Skin of body (tissue), 3 donors: ENCODE measurements at places on chromosomes 16 and 17. TPM values are rescaled to one million over a fixed set of nuclear protein-coding genes. Genes with fewer than 3 reads are reported as not detected.

GRCh38 chr17:81332118-81332834, 37.2 kb upstream of the SLC38A10 start:
- no peak for DNase-seq

Gene PHOSPHO1
- total RNA-seq: 12.7 TPM

GRCh38 chr17:80822700-80823410, 168.8 kb upstream of the CHMP6 start:
- DNase-seq: no peak

DNA sequence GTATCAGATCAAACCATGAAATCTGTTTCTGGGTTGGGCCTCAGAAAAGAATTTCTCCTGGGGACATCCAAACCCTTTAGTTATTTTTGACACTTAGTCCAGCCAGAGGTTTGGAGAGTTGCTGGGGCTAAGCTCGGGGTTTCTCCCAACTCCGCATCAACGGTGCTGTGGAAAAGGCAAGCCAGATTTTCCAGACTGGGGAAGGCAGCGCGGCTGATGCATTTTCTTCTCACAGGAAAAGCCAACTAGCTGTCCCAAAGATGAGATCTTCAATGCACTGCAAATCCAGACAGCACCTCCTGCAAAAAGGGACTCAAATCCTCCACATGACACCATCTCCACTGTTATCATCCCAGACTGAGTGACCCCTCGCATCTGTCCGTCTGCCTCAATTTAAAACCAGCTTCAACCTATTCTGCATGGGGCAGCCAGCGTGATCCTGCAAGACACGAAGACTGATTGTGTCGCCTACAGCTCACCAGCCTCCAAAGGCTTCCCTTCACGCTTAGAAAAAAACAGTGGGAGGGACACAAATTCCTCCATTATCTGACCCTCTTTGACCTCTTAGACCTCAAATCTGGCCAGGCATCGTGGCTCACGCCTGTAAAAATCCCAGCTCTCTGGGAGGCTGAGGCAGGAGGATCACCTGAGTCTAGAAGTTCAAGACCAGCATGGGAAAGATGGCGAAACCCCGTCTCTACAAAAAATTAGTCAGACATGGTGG, 62.0 kb downstream of the GAS7 start:
- no peak for DNase-seq

Gene YWHAE
- 284 TPM for total RNA-seq

GRCh38 chr17:44279666-44280391, 11.9 kb upstream of the SLC4A1 start:
- DNase-seq: peak; percentile 10

Gene CLDN6
- total RNA-seq: 0.59 TPM

Gene BRICD5
- 2.7 TPM for total RNA-seq

DNA sequence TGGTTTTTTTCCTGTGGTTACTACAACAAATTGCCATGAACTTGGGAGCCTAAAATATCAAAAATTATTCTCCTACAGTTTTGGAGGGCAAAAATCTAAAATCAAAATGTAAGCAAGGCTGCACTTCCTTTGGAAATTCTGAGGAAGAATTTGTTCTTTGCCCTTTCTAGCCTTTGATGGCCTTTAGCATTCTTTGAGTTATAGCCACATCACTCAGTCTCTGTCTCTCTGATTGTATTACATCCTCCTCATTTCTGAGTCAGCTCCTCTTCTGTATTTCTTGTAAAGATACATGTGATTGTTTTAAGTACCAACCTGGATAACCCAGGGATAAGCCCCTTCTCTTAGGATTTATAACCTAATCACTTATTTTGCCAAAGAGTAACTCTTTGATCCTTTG, 282.0 kb downstream of the BCAS3 start:
- no peak for DNase-seq

GRCh38 chr17:66018786-66019185, 173.1 kb downstream of the CEP112 start:
- DNase-seq: no peak

GRCh38 chr17:68102318-68102758, 66.8 kb downstream of the KPNA2 start:
- DNase-seq: no peak

DNA sequence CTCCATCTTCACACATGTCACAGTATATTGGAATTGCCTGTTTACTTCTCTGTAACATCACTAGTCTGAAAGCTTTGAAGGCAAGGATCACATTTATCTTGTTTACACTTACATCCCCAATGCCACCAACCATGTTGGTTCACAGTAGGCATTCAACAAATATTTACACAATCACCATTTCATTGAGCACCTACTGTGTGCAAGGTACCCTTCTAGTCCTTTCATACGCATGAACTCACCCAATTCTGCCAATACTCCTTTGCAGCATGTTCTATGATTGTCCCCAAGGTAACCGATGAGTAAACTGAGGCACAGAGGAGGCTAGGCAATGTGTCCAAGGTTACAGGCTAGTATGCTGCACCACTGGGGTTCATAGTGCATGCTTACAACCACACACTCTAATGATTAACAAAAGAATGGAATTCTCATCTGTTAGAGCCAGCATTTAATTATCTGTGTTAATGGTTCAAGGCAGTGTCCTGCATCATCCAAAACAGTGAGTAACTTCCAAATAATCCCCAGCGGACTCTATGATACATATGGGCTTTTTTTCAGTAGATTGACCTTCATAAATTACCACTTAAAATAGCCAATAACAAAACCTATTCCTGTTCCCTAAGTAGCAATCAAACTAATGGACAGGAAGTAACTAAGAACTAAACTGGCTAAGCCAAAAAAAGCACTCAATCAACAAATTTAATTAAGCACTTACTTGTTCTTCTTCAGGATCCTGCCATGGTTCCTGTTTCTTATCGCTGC, 364.5 kb upstream of the XYLT1 start:
- no peak for DNase-seq

Gene DPEP2
- total RNA-seq: 1.8 TPM

Gene KDM6B
- total RNA-seq: 30.6 TPM

Gene SCO1
- total RNA-seq: 15.4 TPM

GRCh38 chr17:76094046-76094445, 9.5 kb downstream of the EXOC7 start:
- DNase-seq: no peak

GRCh38 chr17:43945074-43945829, 3.0 kb upstream of the PPY start:
- DNase-seq: no peak

GRCh38 chr16:1960665-1961630, 1.6 kb downstream of the NDUFB10 start:
- no peak for DNase-seq

GRCh38 chr16:22253272-22253671, 43.9 kb upstream of the POLR3E start:
- no peak for DNase-seq

- no peak for DNase-seq
These were observed 352.5 kb downstream of the KCNJ2 start for GRCh38 chr17:70521821-70522256.

Gene NDUFB10
- total RNA-seq: 72.4 TPM

Gene ENPP7
- not detected for total RNA-seq

DNA sequence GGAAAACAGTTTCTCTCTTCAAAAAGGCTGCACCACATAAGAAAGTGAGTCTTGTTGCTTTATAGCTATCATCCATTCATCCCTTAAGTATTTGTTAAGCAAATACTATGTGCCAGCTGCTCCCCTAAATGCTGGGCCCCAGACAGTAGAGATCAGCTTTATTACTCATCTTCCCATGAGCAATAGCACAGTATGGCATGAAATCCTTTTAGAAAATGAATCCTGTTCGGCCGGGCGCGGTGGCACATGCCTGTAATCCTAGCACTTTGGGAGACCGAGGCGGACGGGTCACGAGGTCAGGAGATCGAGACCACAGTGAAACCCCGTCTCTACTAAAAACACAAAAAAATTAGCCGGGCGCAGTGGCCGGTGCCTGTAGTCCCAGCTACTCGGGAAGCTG, 99.5 kb downstream of the MYO1D start:
- no peak for DNase-seq

DNA sequence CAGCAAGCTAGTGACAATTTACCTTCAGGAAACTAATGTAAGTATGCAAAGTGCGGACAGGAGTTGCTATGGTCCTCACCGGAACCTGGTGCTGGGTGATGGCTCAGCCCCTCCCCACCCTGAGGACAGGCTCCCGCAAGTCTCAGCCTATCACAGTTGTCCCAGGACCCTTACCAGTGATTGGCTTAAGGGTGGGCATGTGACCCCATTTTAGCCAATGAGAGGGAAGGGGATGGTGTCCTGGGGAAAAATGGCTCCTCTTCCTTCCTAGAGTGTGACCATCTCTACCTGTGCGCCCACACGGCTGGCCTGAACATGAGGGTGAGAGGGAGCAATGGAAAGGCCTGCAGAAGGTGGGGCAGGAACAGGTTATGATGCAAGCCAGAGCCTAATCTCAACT, 80.4 kb downstream of the C16orf78 start:
- DNase-seq: no peak

Gene GDE1
- total RNA-seq: 32.6 TPM

DNA sequence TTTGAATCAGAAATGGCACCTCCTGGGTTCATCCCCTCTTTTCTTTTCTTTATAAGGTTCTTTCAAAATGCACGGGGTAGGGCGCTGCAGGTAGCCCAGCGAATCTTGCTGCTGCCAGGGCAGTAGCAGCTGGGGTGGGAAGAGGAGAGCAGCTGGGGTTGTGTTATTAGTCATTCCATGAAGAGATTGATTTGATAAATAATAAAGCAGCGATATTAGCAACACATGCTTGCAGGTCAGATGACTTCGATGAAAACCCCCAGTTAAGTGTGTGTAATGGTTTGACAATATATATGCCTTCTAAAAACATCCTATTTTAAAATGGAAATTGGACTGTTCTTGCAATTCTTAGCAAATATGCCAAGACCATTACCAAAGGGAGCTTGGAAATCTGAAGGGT, 200.7 kb downstream of the CCDC182 start:
- DNase-seq: no peak

DNA sequence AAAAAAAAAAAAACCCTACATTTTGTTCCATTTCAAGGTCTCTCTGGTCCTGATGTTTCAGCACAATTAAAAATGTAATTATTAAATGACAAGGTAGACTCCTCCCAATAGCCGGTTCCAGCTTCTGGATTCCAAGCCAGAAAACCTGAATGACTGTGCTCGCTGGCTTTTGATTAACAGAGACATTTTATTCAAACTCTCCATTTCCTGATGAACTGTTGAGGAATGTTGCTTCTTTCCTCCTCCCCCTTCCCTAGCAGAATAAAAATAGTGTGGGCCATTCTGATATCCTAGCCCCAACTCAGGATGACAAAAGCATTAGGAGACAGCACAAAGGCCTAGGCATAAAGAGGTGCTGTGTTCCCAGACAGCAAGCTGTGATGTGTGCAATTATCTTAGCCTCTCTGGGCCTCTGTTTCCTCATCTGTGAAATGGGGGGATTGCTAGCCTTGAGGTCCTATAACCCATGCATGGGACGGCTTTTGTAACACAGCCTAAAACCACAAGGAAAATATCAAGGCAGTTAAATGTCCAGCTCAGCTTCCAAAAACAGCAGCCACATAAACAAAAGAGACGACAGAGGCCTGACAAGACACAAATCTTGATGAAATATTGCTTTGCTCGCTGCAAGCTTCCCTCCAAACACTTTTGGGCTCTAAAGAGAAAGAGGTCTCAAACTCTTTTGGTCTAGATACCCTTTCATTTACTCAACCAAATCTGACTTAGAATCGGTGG, 127.2 kb upstream of the RCVRN start:
- DNase-seq: no peak

Gene C16orf96
- 0.30 TPM for total RNA-seq

Gene MYCBPAP
- 1.6 TPM for total RNA-seq

Gene ABCA3
- total RNA-seq: 3.5 TPM

Gene HEATR9
- total RNA-seq: not detected

DNA sequence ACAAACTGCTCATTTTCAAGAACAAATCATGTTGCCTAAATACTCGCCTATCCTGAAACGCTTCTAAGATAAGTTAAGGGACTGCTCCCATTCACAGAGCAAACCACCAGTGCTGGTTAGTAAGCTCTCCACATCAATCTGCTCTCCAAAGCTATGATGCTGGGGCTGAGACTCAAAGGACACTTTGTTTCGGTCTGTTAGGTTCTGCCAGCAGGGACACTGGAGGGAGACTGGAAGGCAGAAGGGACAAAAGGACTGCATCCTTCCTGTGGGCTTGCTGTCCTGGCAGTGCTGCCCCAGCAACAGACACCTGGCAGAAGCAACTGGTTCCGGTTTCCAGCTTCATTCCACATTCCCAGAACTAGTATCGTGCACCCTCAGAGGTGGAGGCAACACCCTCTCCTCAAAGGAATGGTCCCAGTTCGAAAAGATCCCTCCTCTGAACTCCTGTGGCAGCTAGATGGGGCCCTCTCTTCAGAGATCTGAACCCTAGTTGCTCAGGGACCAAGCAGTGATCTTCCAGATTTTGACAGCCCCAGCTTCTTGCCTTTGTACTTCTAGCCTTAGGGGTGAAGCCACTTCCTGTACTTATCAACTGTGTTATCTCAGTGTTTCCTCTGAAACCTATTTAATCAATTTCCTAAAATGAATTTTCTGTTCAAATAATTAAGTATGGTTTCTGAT, 73.4 kb upstream of the GSG1L start:
- DNase-seq: no peak

- DNase-seq: no peak
These were observed 128.5 kb downstream of the IRX5 start for GRCh38 chr16:55059146-55059545.

DNA sequence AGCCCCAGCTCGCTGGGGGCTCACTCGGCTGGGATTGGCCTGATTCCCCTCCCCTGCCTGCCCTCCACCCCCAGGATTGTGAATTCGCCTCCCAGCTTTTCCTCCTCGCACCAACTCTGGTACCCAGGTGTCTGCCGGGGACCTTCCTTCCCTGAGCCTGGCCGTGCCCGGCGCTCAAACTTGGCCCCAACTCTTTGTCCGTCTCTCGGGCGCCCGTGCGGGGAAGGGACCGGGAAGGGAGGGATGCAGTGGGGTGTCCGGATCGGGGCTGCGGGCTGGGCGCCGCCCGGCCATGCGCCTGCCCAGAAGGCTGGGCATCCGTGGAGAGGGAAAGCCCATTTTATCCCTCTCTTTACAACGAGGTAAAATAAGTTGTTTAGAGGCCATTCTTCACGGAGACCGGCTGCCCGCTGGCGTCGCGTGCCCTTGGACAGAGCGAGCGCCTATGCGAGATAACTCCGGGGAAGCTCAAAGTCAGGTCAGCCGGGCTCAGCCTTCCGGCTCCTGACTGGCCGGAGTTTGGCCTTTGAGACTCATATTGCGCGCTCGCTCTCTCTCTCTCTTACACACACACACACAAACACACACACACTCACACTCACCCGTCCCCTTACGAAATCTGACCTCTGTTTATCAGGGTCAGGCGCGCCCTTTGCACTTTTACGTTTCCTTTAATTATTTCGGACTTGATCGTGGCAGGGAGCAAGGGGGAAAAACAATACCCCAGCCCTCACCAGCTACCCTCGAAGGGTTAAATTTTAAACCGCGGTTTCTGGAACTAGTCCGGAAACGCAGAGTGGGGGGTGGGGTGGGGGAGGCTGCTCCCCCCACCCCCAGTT, 774 bp upstream of the MAF start:
- DNase-seq: no peak

GRCh38 chr17:81097943-81098308, 63.0 kb downstream of the BAIAP2 start:
- DNase-seq: no peak
